ENCODE measurements at places on chromosomes 2 and 18.

- peaks cover 5% of the 10 kb centered on the region for H3K4me1 ChIP-seq
- no peak overlapping the region for H3K27ac ChIP-seq
- no peaks in the 10 kb centered on the region for H3K36me3 ChIP-seq
- DNase-seq, result no peak
- H3K4me3 ChIP-seq, result no peak overlapping the region
Measured at GRCh38 chr18:49853436-49853835, 40.1 kb upstream of the ACAA2 start.

GRCh38 chr2:21928292-21928691, 804.5 kb downstream of the TDRD15 start:
- no peaks in the 10 kb centered on the region for H3K4me1 ChIP-seq
- no peak for DNase-seq
- H3K27me3 ChIP-seq, result no peaks in the 10 kb centered on the region
- H3K27ac ChIP-seq, result no peak overlapping the region

GRCh38 chr2:37623406-37623805, 48.0 kb downstream of the CDC42EP3 start:
- no peak for DNase-seq
- H3K27ac ChIP-seq, result no peak overlapping the region
- H3K27me3 ChIP-seq, result no peaks in the 10 kb centered on the region
- H3K4me1 ChIP-seq, result peaks cover 17% of the 10 kb centered on the region

- H3K36me3 ChIP-seq, result no peaks in the 10 kb centered on the region
- H3K4me1 ChIP-seq, result no peaks in the 10 kb centered on the region
- DNase-seq, result no peak
- H3K27me3 ChIP-seq, result no peaks in the 10 kb centered on the region
Measured at GRCh38 chr18:9353596-9353995, 19.0 kb downstream of the TWSG1 start.

DNA sequence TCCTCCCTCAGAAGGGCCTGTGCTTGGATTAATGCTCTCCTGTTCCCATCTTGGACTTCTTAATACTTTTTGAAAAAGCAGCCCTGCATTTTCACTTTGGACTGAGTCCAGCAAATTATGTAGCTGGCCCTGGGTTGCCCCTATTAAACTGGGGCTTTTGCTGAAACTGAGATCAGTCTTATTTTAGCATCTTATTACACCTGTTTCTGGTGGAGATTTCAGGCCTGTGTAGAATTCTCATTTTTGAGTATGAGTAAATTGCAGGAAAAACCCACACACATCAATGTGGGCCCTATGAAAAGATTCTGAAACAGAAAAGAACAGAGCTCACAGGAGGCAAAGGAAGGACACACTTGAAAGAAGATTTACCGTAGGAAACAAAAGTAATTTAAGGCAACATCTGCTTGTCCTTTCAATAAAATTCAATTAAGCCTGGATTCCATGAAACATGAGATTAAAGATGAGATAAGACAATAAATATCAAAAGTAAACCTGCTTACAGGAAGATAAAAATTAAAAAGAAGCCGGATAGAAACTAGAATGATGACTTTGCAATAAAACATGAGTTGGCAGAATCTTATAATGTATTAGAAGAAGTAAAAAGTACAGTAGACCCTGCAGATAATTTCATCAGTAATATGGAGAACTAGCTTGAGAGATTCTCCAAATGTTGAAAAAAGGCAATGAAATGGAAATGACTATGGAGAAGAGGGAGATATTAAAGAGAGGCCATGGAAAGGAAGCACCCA, 90.7 kb upstream of the GCFC2 start:
- no peak overlapping the region for H3K27ac ChIP-seq
- no peaks in the 10 kb centered on the region for H3K36me3 ChIP-seq
- no peaks in the 10 kb centered on the region for H3K27me3 ChIP-seq
- no peak overlapping the region for H3K4me3 ChIP-seq
- H3K4me1 ChIP-seq, result no peaks in the 10 kb centered on the region

DNA sequence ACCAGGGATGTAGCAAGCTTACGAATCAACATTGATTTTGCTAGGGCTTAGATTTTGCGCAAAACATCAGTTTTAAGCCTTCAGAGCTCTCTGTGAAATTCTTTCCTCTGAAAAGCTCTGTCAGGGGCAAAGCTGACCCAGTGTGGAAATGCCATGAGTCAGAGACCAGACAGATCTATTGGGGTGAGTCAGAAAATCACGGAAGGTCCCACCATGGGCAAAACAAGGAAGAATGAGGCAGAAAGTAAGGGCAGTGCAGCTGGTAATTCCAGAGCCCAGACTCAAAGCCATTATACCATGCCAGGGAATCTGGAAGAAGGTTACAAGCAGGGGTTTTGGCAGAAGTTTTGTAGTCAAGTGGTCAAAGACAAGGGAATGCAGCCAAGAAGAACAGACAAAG, 256.6 kb upstream of the CTAGE1 start:
- DNase-seq, result peak; percentile 88
- no peaks in the 10 kb centered on the region for H3K27me3 ChIP-seq
- H3K36me3 ChIP-seq, result no peaks in the 10 kb centered on the region
- no peak overlapping the region for H3K4me3 ChIP-seq

- no peaks in the 10 kb centered on the region for H3K36me3 ChIP-seq
- no peak overlapping the region for H3K27ac ChIP-seq
- DNase-seq, result peak; percentile 59
- H3K4me3 ChIP-seq, result no peak overlapping the region
Measured at GRCh38 chr2:19046986-19047780, 311.2 kb downstream of the OSR1 start.

DNA sequence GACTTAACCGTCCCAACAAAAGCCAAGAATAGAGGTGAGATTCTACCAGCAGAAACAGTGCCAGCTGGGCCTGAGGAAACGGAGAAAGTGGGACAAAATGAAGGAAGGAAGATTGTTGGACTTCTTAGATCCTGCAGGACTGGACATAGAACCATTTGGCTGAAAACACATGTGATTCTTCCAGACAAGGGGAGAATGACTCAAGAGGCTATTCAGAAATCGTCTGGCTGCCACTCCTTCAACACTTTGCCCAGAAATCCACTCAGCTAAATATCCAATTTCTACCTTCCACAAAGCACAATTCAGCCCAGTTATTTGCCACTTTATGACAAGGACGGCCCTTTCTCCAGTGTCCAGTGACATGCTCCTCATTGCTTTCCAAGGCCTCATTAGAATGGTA, 61.6 kb downstream of the SNORC start:
- DNase-seq, result no peak
- H3K27ac ChIP-seq, result no peak overlapping the region
- H3K4me1 ChIP-seq, result no peaks in the 10 kb centered on the region
- no peaks in the 10 kb centered on the region for H3K36me3 ChIP-seq
- H3K27me3 ChIP-seq, result peaks cover 13% of the 10 kb centered on the region

DNA sequence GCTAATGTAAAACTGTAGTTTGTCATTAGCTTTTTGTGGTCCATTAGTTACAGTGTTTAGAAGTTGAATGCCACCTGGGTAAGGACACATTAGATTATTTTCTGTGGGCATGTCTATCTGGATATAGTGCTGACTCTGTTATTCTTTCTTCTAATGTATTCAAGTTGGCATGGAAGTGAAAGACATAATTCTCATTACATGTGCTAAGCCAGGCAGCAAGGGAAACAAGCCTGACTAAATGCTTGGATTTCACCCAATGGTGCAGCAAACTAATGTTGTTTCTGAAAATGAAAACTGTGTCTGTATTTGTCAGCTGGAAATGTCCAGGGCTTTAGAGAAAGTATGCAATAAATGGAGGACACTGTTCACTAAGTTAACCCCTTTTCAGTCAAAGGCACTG, 100.7 kb downstream of the NUP35 start:
- H3K27me3 ChIP-seq, result no peaks in the 10 kb centered on the region
- no peak overlapping the region for H3K4me3 ChIP-seq
- no peaks in the 10 kb centered on the region for H3K36me3 ChIP-seq
- no peaks in the 10 kb centered on the region for H3K4me1 ChIP-seq

DNA sequence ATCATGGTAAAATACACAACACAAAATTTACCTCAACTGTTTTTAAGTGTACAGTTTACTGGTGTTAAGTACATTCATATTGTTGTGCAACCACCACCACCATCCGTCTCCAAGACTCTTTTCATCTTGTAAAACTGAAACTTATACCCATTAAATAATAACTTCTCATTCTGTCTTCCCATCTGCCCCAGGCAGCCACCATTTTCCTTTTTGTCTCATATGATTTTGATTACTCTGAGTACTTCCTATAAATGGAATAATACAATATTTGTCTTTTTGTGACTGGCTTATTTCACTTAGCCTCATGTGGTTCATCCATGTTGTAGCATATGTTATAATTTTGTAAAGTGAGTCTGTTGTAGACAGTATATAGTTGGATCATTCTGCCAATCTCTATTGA, 82.7 kb downstream of the ALMS1 start:
- no peak overlapping the region for H3K27ac ChIP-seq
- no peaks in the 10 kb centered on the region for H3K36me3 ChIP-seq
- H3K4me1 ChIP-seq, result no peaks in the 10 kb centered on the region
- DNase-seq, result no peak
- no peaks in the 10 kb centered on the region for H3K27me3 ChIP-seq
- no peak overlapping the region for H3K4me3 ChIP-seq

GRCh38 chr2:127448526-127448925, 30.3 kb downstream of the PROC start:
- no peak overlapping the region for H3K4me3 ChIP-seq
- no peak overlapping the region for H3K27ac ChIP-seq
- no peaks in the 10 kb centered on the region for H3K36me3 ChIP-seq
- no peaks in the 10 kb centered on the region for H3K27me3 ChIP-seq
- H3K4me1 ChIP-seq, result no peaks in the 10 kb centered on the region

DNA sequence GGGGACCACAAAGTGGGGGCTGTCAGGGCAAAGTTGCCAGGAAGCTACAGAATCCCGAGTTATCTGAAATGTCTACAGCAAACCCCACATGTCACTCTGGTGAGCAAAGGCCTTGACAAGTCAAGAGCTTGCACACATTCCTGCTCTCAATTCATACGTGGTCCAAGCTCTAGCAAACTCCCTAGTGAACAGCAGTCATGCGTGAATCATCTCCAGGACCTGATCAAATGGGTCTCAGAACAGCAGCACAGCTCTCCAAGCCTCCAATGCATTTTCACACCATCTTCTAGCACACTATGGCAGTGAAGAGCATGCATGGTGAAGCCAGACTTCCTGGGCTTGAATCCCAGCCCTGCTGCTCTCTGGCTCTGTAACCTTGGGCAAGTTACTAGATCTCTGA, 68.5 kb downstream of the MYO5B start:
- no peak overlapping the region for H3K4me3 ChIP-seq
- no peak for DNase-seq
- H3K27me3 ChIP-seq, result peaks cover 4% of the 10 kb centered on the region
- no peaks in the 10 kb centered on the region for H3K36me3 ChIP-seq

DNA sequence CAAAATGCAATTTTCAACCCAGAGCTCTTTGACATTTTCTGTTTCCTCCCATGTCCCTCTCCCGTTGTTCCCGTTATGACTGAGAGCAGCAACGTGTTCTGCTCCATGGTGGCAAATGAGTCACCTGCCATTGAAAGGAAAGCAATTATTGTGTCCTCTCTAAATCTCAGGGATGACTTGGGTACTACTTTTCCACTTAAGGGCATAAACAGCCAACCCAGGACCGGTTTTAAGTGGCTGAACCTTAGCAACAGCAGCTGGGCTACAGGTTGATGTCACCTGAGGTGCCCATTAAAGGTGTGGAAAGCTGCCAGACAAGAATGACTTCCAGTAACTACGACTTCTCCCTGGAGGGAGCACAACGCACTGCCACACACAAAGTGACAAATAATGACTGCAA, 236.8 kb downstream of the NCKAP5 start:
- H3K27ac ChIP-seq, result no peak overlapping the region
- no peak for DNase-seq
- H3K36me3 ChIP-seq, result no peaks in the 10 kb centered on the region
- no peak overlapping the region for H3K4me3 ChIP-seq

DNA sequence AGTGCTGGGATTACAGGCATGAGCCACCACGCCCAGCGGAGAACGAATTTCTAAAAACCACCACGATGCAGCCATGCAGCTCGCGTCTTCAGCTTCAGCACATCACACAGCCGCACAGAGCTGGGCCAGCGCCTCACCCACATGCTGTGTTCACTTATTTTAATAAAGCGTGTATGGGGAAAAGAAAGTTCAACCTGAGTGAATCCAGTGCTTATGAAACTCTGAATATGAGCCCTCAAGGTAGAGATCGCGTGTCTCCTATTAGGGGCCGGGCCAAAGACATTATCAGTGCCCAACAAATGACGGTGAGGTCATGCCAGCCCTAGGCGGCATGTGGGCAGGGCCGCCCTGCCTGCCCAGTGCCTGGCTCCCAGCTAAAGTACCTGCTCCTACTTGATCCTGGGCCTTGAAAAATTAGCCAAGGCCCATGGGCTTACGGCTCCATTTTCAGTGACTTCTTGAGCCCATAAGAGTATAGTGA, 44.3 kb downstream of the SPRED2 start:
- no peak overlapping the region for H3K4me3 ChIP-seq
- no peaks in the 10 kb centered on the region for H3K36me3 ChIP-seq
- no peak for DNase-seq
- H3K4me1 ChIP-seq, result peaks cover 22% of the 10 kb centered on the region
- no peak overlapping the region for H3K27ac ChIP-seq
- H3K27me3 ChIP-seq, result no peaks in the 10 kb centered on the region

DNA sequence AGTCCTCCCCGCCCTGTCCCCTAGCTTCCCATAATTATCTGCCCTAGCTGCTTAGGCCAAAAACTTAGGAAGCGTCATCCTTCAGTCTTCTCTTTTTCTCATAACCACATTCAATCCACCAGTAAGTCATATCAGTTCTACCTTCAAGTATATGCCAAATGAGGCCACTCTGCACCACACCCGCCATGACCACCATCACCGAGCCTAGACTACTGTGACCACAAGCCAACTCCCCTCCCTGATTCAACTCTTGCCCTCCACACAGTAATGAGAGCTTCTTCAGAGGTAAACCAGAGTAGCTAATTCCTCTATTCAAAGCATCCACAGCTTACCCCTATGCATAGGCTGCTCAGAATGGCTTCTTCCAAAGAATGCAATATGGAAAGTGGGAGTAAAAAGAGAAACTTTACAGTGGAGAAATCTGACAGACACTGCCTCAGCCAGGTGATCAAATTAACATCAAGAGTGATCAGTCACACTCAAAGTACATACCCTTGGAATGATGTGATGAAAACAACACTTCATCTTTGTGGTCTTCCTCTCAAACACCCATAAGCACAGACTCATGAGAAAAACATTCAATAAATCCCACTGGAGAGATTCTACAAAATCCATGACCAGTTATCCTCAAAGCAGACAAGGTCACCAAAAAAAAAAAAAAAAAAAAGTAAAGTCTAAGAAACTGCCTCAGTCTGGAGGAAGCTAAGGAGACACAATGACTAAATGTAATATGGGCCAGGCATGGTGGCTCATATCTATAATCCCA, 17.7 kb downstream of the MBOAT2 start:
- no peaks in the 10 kb centered on the region for H3K36me3 ChIP-seq
- no peaks in the 10 kb centered on the region for H3K27me3 ChIP-seq
- H3K4me3 ChIP-seq, result no peak overlapping the region
- peak overlapping the region; percentile 7 for H3K27ac ChIP-seq

Measured in fibroblast of lung (primary cell).